ENCODE measurements at places on chromosomes 7 and 10.

GRCh38 chr10:58998924-58999713 is 177.3 kb upstream of the PHYHIPL start:
- DNase-seq = no peak

DNA sequence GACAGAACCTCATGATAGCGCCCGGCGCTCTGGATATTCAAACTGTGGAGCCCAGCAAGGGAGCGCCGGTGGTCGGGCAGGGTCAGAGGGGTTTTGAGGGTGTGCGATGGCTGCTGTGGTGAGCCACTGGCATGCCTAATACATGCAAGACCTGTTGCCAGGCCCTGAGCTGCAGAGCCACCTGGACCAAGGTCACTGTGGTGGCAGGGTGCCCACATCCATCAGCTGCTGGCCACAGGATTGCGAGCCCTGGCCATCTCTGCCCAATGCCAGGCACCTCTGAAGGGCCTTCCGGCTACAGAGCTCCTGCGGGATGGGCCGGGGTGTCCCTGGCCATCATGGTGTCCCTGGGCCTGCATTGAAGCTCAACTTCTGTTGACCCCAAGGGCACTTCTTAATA is 123.0 kb upstream of the TNRC18 start:
- DNase-seq = no peak

DNA sequence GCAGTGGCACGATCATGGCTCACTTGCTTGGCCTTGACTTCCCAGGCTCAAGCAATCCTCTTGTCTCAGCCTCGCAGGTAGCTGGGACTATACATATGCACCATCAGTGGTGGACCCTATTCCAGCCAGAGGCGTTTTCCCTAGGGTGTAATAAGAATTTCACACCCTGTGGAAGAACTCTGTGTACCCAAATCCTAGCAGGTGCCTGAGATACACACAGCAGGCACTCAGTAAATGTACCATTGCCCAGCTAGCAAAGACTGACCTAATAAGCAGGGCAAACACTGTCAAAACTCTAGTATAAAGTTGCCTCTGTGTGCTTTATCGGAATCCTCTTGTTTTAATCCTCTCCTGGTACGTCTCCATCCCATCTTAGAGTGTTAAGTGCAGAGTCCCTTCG is 33.7 kb upstream of the BHLHA15 start:
- no peak for DNase-seq

- no peak for DNase-seq
Observed at GRCh38 chr7:151194188-151194587, 7.1 kb upstream of the ASB10 start.

DNA sequence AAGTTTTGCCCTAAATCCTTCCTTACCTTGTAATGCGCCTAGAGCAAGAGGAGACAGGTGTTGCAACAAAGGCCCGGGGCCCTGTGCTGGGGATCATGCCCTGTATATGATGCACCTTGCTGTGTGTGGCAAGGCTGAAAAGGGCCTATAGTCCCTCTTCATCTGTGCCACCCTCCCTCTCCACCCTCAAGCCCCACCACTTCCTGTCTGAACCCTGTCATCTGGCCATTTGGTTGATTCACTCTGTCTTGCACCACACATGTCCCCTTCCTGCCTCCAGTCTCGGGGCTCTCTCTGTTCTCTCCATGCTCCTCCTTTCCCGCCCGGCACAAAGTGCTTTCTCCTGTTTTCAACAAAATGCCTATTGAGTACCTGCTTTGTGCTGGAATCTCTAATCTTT is 11.5 kb upstream of the MALSU1 start:
- DNase-seq = no peak

DNA sequence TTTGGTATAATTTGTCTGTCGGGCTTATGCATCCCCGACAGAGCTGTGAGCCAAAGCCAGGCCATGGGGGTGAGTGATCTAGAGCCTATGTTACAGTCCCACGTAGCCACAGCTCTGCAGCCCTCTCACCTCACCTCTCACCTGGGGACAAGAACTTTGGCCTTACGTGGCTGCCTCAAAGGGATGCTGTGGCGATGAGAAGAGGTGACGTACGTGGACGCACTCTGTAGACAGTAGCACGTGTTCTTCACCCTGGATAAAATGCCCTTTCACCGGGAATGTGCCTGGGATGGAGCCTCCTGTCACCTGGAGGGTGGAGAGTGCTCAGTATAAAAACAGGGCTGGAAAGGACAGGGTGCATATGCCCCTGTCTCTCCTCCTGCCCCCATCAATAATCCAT is 5.5 kb downstream of the HKDC1 start:
- no peak for DNase-seq

- DNase-seq = no peak
Observed at GRCh38 chr10:112282086-112282485, 1.1 kb upstream of the TECTB start.

DNA sequence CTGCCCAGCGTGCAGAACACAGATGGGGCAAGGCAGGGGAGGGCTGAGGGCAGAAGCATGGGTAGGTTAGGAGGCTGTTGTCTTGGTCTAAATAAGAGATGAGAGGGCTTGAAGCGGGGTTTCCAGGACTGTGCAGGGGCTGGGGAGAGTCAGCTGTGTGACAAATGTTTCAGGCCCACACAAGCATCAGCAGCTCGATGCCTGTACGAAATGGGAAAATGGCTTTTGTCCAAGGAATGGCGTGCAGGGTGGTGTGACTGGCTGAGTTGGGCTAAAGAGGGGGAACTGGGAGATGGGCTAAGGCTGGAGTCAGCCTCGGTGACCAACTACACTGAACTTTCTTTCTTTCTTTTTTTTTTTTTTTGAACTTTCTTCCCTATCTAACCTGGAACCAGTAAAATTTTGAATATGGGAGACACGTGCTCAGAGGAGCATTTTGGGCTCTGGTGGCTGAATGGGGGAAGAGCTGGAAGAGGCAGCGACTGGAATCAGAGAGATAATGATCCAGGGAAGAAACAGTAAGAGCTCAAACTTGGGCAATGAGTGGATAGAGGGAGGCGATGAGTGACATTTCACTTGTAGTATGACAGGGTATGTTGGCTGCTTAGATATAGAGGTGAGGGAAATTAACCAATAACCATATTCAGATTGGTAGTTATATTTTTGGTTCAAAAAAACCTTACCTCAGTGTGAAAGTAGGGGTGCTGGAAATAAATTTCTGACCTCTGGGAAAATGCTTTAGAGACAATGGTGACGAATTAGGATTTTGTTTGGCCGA is 10.2 kb upstream of the EPHA1 start:
- DNase-seq = no peak

- no peak for DNase-seq
Observed at GRCh38 chr10:127527891-127528290, 21.2 kb upstream of the NPS start.

DNA sequence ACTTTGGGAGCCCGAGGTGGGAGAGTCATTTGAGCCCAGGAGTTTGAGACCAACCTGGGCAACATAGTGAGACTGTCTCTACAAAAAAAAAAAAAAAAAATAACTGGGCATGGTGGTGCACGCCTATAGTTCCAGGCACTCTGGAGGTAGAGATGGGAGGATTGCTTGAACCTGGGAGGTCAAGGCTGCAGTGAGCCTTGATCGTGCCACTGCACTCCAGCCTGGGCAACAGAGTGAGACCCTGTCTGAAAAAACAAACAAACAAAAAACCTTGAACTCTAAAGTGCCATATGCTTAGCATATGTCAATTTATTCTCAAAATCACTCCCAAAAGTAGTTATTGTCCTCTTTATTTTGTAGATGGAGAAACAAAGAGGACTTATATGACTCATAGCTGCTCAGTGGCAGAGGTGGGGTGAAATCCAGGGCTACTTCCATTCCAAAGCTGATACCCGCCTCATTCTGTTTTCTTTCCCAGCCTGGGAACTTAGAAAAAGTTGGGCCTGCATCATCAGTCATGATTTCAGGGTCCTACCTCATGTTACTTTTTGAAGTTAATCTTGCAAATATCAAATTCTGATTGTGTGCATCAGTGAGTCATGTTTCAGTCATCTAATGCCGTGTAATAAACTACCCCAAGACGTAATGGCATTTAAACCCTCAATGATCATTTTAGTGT is 13.3 kb downstream of the DHTKD1 start:
- DNase-seq = no peak

DNA sequence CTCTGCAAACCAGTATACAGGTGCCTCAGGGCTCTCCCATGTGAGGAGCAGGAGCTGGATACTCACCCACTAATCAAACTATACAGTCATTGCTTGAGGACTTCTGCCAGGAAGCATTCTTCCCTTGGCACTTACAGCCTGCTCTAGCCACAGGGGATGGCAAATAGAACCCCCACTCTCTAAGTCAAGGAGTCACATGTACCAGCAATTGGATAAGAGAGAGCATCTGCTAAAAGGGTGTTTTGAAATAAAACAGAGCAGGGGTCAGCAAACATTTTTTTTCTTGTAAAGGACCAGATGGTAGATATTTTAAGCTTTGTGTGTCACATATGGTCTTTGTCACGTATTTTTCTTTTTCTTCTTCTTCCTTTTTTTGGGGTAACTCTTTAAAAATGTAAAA is 865.2 kb upstream of the GHITM start:
- DNase-seq = no peak

DNA sequence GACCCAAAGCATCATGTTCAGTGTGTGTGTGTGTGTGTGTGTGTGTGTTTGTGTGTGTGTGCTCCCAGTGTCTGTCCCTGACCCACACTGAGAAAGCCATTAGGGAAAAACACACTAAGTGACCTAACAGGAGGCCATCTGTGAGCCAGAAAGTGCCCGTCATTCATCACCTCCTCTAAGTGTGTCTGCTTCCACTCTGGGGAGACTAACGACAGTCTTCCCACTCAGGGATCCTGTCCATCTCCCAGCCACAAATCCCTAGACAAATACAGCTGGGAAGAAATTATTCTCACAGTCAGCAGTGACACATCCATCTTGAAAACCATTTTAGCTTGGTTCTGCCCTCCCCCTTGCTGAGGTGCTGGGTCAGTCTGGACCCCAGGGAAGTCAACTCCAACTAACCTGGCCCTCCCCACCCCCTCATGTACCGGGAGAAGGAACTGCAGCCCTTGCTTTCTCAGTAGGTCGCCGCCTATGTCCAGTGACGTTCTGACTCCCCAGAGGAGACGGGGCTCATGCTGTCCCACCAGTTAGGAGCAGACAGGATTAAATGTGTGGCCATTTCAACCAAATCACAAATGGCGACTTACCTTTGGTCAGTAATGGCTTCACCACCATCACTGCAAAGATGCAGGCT is 296.5 kb upstream of the ZNF32 start:
- DNase-seq = no peak

GRCh38 chr10:125742465-125742864 is 23.0 kb downstream of the EDRF1 start:
- DNase-seq = no peak

DNA sequence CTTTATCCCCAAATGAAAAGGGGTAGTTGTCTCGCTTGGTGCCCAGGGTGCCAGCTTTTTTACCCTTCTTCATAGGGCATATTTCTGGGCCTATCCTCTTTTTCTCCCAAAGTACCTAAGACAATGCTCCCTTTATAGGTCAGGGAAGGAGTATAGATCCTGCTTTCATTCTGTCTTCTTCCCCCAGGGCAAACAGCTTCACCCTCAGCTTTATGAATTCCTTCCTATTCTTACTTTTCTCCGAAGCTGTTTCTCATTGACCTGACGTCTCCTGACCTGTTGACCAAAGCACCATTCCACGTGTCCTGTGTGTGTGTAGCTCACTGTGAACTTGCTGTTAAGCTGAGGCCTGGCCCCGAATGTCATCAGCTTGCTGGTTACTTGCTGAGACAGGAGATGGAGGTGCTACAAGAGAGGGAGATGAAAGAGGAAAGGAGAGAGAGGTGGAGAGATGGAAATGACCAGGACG is 48.9 kb downstream of the PYROXD2 start:
- DNase-seq = no peak

DNA sequence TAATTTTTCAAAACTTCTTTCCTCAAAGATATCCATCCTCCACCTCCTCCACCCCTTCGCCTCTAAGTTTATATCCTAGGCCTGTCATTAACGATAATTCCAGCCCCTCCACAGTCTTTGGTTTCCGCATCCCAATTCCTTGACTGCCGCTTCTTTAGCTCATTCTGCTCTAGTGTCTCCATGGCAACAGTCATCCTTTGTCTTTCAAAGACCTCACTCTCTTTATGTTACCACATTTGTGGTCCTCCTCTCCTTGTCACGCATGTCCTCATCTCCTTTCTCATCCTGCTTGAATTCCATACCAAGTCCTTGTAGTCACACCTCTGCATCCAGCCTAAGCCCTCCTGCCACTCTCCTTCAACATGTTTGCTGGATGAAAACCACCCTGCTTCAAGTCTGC is 511.2 kb upstream of the KLF6 start:
- no peak for DNase-seq

- DNase-seq = no peak
Observed at GRCh38 chr10:78025685-78026364, 3.5 kb downstream of the POLR3A start.

DNA sequence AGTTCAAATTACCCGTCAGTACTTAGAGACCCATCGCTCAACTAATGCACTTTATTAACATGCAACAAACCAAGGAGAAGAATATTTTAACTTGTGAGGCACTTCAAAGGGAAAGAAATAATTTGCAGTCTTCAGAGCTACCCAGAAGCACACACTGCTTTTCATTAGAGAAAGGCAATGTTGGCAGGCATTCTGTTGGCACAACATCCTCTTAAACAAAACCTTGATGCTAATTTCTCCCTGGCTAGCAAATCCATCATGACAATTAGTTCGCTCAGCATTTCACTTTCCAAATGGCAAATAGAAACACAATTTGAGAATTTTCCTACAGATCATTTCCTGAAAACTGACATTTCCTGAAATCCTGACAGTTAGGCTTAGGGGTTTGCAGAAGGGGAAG is 155.6 kb upstream of the FAM13C start:
- DNase-seq = no peak

- DNase-seq = no peak
Observed at GRCh38 chr10:62534031-62534430, 159.9 kb downstream of the ZNF365 start.

- DNase-seq = no peak
Observed at GRCh38 chr7:23863209-23863787, 153.3 kb downstream of the STK31 start.

GRCh38 chr7:92158660-92159575 is 20.0 kb downstream of the LRRD1 start:
- no peak for DNase-seq

DNA sequence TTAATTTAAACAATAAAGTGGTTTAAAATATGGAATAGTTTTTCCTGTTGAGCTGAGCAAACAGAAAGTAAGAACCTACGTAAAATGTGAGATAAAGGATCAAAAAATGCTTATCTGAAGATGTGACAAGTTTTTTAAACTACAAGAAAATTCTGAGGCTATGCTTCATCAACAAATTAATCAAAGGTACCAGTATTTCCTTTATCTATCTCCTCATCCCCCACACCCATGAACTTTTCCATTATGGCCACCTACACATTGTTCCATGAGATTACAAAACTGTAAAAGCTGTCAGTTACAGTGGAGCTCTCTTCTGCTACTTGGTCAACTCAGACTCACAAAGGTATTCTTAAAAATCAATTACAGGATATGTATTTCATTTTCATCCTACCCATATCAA is 77.4 kb downstream of the ARHGAP12 start:
- DNase-seq = no peak

- no peak for DNase-seq
Observed at GRCh38 chr10:66804962-66805361, 120.9 kb upstream of the LRRTM3 start.
